ENCODE measurements at places on chromosomes 6 and 20.

- no peak for DNase-seq
Measured at GRCh38 chr6:129773304-129773703, 63.3 kb upstream of the ARHGAP18 start.

DNA sequence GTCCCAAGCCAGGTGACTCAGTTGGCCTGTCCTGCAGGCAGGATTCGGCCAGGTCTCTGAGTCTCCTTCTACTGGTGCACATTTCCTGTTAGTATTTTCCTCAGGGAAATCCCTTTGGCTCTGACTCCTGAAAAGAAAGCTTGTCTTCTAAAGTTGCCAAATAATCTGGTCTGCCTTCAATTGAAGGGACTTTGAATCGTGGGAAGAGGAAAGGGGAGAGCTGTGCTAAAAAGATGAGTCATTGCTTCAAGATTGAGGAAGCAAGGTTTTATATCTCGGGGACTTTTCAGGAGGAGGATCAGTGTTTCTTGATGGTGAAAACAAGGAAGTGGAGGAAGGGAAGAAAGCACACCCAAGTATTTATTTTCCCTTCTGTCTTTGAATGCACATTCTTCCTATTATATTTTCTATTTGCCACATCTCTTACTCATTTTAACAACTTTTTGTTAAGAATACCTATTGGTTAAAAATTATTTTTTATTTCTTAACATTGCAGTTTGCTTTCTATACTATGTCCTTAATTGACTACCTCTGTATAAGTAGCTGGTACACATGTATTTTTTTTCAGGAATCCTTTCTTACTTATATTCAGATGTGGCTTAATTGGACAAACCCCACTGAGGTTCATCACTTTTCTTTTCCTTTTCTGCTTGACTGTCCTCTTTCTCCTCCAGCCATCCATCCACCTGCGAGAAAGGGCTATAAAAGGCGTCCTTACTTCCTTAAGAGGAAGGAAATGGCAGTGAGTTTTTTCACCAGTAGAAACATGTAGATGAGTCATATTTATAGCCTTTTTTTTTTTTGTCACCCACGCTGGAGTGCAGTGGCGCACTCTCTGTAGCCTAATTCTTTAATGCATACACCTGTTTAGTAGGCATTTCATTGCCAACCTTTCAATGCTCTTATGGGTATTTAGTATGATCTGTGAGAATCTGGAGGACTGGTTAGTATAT is 15.0 kb upstream of the IFNGR1 start:
- peak; percentile 72 for DNase-seq

DNA sequence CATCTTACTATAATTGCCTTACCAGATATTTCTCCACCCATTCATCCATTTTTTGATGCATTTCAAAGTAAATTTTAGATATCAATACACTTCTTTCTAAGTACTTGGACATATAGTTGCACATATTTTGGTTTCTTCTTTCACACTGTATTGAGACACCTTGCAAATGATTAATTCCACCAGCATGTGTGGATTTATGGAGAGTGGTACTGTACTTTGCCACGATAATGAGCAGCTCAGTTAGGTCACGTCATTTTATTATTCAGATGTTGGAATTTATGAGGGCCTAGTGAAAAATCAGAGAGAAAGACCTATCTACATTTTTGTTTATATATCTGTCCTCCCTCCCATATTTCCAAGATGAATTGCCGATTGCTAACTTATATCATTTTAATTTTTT is 5.3 kb downstream of the NFYA start:
- DNase-seq, result no peak

DNA sequence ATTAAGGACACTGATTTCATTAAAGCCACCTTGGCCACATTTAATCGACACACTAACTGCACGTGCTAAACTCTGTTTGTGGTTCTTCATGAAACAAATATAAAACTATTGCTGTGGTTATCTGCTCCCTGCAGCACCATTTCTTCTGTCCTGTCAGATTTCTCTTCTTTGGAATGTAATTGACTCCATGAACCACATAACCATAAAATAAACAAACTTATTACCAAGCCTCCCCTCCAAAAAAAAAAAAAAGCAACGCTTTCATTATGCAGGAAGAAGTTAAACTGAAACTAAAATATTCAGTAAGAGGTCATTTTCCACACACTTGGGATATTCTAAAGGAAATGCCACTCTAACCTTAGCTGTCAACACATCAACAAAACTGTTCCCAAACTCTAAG is 319.1 kb upstream of the NT5E start:
- DNase-seq, result no peak

- DNase-seq, result peak; percentile 14
Measured at GRCh38 chr6:47571488-47571887, 93.9 kb downstream of the CD2AP start.

GRCh38 chr6:97394160-97394748 is 111.2 kb upstream of the MMS22L start:
- no peak for DNase-seq

- no peak for DNase-seq
Measured at GRCh38 chr6:1705630-1706029, 95.9 kb downstream of the FOXC1 start.

DNA sequence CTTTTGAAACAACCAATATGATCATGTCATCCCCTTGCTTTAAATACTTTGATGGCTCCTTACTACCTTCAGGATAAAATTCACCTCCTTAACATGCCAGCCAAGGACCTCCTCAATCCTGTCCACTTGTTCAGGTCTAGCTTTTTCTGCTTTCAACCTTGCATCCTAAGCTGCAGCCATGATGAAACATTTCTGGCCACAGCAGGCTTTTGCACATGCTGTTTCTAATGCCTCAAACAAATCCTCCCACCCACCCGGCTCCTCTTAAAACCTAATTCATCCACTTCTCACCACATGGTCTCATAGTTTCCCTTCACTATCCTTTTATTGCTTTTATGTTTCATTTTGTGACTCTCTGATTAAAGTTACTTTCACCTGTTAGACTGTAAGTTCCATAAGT is 124.6 kb downstream of the MYB start:
- DNase-seq, result no peak
